Activated CD4-positive, alpha-beta T cell treated with anti-CD3 and anti-CD28 coated beads for 4 hours (primary cell): ENCODE measurements at places on chromosomes 16 and 17.

DNA sequence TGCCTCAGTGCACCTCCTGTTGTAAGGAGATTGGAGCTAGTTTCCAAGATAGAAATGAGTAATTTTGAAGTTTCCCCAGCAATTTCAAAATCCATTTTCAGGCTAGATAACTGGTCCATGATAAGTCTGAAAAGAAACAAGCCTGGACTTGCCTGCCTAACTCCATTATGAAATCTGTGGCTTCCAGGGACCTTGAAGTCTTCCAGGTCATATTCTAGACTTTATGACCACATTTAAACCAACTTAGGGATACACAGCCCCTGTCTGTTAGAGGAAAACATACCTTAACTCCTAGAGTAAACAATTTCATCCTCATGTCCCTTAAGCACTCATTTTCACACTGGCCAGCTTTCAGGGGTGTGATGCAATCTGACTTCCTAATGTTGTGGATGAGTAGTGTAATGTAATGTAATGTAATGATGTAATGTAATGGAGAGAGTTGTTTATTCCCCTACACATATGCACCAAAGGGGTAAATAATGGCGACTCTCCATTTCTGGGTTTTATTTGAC is 96.7 kb upstream of the FAM20A start:
- DNase-seq, result no peak

GRCh38 chr17:68973098-68973846 is 18.1 kb upstream of the ABCA8 start:
- no peak for DNase-seq

DNA sequence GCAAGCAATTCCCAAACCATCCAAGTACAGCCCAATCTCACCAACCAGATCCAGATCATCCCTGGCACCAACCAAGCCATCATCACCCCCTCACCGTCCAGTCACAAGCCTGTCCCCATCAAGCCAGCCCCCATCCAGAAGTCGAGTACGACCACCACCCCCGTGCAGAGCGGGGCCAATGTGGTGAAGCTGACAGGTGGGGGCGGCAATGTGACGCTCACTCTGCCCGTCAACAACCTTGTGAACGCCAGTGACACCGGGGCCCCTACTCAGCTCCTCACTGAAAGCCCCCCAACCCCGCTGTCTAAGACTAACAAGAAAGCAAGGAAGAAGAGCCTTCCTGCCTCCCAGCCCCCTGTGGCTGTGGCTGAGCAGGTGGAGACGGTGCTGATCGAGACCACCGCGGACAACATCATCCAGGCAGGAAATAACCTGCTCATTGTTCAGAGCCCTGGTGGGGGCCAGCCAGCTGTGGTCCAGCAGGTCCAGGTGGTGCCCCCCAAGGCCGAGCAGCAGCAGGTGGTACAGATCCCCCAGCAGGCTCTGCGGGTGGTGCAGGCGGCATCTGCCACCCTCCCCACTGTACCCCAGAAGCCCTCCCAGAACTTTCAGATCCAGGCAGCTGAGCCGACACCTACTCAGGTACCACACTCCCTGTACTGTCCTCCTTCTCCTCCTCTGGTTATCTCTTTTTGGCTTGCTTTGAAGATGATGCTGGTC is 20.6 kb downstream of the SP2 start:
- DNase-seq, result no peak

- no peak for DNase-seq
Observed at GRCh38 chr16:30951193-30951592, 2.3 kb downstream of the ORAI3 start.

DNA sequence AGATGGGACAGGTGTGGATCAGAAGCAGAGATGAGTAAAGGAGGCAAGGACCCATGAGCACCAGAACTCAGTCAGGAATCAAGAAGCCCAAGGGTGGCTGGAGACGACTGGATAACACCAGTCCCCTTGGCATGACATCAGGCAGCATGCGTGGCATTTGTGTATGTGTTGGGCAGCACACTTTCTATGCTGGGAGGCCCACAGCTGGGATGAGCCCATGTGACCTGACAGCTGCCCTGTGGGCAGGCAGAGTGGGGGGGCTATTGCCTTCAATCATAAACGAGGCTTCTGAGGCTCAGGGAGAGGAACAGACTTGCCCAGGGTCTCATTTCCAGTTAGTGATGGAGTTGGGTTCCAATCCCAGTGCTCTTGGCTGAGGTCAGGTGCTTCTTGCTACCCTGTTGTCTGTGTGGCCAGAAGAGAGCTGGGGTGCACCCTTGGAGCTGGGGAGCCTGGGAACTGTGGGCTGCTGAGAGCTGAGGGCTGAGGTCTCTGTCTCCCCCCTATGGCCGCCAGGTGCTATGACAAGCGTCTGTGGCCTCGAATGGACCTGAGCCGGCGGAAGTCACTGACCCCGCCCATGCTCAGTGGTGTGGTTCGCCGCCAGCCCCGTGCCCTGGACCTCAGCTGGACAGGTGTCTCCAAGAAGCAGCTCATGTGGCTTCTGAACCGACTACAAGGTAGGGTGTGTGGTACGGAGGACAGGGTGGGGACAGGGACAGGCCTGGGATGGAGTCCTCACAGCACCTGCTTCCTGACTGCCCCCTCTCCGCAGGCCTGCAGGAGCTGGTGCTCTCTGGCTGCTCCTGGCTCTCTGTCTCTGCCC is 7.1 kb upstream of the ORAI3 start:
- peak; percentile 57 for DNase-seq

DNA sequence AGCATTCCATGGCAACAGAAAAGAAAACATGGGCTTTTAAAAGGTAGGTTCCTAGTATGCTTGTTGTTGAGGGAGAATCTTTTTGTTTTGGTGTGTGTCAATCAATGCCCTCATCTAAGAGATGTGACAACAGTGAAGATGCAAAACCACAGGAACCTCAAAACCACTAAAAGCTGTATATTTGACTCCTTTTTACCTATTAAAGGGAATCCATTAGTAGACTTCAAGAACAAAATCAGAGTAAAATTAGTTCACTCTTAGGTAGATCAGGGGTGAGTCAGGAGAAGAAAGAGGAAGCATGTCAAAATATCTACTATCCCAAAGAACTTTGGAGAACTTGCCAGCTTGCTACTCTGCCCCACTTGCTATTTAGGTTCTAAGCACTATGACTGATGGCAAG is 89.1 kb downstream of the CDK5R1 start:
- no peak for DNase-seq

DNA sequence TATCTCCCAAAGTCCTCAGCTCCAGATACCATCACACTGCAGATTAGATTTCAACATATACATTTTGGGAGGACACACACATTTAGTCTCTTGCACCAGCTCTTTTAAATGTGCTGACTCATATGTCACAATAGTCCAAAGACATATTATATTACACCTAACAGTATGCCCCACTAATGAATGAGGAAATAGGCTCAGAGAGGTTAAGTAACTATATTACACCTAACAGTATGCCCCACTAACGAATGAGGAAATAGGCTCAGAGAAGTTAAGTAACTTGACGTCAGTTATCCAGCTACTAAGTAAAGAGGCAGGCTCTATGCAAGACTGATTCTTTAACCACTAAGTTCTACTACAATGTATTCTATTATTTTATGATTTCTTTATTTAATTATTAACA is 9.7 kb downstream of the IRX6 start:
- DNase-seq, result no peak

GRCh38 chr17:19533718-19534561 is at the start of gene SLC47A1:
TSS of gene SLC47A1 (plus strand) at chr17:19533854. CDS start at chr17:19533940, 86 bp downstream.
- no peak for DNase-seq

DNA sequence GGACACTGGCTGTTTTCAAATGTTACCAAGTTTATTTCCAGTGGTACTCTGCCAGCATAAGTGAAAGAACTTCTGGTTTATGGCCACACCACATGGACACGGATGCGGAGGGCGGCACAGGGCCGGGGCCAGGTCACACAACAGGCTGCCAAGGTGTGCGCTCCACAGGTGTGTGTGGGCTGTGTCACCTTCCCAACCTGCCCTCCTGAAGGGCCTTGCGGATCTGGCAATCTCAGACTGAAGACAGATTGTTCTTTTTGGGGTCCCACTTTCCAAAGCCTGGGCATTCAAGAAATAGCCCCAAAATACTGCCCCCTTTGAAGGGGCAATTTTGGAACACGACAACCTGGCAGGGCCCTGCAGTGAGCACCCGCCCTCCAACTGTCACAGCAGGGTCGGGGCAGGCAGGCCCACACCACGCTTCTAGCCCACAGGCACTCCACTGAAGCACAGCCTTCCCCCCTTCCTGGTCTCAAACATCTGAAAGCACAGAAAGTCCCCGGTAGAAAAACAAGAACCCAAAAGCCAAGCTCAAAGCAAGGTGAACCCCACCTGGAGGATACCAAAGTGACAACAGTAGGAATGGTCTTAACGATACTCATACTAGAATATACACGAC is 3.5 kb downstream of the CSNK1D start:
- no peak for DNase-seq

GRCh38 chr16:2514333-2515179 is 804 bp downstream of the ATP6V0C start:
- DNase-seq, result peak; percentile 45

- DNase-seq, result no peak
Observed at GRCh38 chr16:88856122-88856827, 472 bp downstream of the GALNS start.

GRCh38 chr17:5583426-5584382 is 605 bp downstream of the NLRP1 start:
- no peak for DNase-seq

- no peak for DNase-seq
Observed at GRCh38 chr17:76554131-76554530, 14.3 kb downstream of the PRCD start.

DNA sequence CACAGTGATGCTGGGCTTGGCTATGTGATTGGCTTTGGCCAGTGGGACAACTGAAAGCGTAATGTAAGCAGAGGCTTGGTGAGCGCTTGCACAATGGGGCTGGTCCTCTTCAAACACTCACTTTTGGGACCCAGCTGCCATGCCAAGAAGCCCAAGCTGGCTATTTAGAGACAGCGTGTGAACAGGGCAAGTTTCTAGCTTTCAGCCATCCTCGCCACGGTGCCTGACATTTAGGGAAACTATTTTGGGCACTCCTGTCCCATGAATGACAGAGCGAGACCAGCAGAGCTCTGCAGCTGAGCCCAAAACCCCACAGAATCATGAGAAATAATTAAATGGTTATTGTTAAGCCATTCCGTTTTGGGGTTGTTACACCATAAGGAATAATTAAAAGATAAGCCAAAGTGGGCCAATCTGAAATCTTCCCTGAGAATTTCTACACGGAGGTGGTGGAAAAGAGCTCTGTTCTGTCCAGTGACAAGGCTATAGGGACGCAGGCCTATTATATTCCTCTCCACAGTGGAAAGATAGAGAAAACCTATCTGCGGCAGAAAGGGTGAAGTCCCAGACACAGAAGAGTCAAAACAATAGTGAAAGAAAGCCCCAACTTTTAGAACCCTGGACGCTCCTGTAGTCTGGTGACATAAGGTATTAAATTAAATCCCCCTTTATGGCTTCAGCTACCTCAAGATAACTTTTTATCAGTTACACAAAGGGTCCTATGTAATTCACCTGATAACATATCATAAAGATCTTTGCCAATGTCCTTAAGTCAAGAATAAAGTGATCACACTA is 10.8 kb upstream of the RPRML start:
- no peak for DNase-seq

GRCh38 chr17:50689251-50689650 is 18.5 kb downstream of the ANKRD40 start:
- DNase-seq, result no peak

- DNase-seq, result no peak
Observed at GRCh38 chr17:55283256-55283965, 18.7 kb downstream of the HLF start.

- no peak for DNase-seq
Observed at GRCh38 chr16:48498769-48499631, 111.0 kb downstream of the N4BP1 start.

- DNase-seq, result no peak
Observed at GRCh38 chr17:35666967-35667532, 64.4 kb upstream of the RASL10B start.

DNA sequence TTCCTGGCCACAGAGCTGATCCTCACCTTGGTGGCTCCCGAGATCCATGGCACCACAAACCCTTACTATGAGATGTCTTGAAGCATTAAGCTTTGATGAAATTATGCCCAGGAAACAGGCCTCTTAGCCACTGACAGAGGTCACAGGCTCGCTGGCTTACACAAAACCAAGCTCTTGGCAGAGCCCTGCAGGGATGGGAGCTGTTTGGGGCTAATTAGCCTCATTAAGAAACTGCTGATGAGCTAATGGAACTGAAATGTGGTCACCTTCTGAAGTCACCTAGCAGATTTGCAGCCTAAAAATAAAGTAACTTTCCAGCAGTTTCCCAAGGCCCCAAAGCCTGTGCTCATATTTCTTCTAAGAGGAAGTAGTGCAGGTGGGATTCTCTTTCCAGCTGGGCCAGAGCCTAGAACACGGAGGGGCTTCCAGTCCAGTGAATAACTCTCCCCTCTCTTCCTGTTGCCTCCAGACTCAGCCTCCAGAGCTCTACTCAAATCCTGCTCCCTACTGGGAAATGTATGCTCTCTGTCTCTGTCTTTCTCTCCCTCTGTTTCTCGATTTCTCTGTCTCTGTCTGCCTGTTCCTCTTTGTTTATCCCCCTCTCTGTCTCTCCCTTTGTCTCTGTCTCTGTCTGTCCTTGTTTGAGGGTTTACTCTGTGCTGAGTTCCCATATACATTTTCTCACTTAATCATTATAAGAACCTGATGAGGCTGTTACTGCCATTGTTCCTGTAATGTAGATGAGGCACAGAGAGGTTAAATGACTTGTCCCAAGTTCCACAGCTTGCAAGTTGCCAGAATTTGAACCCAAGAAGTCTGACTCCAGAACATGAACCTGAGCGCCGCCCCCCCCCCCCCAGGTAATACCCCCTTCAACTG is 338.9 kb downstream of the CA10 start:
- no peak for DNase-seq

GRCh38 chr16:88437367-88437964 is 15.6 kb upstream of the ZFPM1 start:
- DNase-seq, result peak; percentile 61

GRCh38 chr17:33639103-33639880 is 346.2 kb upstream of the ASIC2 start:
- no peak for DNase-seq

GRCh38 chr16:25912321-25912720 is 220.6 kb downstream of the HS3ST4 start:
- no peak for DNase-seq

DNA sequence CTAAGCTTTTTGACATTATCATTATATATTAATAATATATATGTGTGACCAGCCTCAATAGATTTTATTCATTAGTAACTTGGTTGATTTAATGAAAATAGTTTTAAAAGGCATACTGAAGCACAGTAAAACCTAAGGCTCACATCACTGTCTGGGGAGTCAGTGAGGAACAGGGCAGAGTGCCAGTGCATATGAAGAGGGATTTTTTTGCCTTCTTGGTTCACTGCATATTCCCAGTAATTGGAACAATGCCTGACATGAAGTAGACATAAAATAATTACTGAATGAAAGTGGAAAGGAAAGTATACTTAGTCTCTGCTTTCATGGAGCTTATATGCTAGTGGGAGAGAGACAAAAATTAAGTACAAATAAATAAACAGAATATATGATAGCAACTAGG is 81.1 kb downstream of the FTO start:
- no peak for DNase-seq
